Inflammatory macrophage treated with lipopolysaccharide for 1 hour (primary cell): ENCODE measurements at places on chromosomes 5 and 9.

- no peak for DNase-seq
These were observed 257.5 kb downstream of the DMAC1 start for GRCh38 chr9:7542126-7542525.

DNA sequence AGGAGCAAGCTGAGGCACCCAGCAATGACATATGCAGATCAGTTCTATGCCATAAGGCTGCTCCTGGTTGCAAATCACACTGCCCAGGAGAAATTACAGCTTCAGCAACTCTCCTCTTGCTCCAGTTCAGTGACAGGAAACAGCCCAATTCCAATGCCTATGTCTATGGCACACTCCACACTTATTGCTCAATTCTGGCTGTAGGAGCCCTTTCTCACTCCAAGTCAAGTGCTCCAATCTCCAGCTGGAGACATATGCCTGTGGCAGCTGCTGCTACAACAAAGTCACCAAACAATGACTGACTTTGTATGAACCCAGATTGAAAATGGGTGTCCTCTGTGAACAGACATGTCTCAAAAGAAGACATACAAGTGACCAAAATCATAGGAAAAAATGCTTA, 31.8 kb upstream of the PLCXD3 start:
- no peak for DNase-seq

DNA sequence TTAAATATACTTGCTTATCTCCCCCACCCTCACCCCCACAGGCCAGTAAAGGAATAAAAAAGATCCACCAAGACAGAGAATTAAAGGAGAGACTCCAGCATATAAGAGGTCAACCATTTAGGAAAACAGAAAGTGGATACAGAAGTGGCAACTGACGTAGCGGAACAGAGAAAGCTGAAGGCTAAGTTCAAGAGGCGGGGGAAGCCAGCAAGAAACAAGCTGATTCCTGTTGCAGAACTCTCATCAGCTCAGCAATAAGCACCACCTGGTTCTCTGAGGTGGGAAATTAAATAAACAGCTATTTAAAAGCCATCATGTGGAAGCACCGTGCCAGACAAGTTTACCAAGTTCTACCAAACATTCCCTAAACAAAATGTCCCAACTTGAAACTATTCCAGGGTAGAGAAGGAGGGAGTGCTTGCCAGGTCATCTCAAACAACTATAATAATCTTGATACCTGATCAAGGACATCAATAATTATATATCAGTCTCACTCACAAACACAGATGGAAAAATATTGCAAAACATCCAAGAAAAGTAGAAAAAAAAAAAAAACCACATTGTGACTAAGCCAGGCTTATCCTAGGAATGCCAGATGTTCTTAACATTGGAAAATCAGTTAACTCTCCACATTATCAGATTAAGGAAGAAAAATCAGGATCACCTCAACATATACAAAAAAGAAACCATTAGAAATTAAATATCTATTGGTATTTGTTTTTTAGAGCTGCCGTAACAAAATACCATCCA, 7.3 kb upstream of the ARL15 start:
- no peak for DNase-seq

DNA sequence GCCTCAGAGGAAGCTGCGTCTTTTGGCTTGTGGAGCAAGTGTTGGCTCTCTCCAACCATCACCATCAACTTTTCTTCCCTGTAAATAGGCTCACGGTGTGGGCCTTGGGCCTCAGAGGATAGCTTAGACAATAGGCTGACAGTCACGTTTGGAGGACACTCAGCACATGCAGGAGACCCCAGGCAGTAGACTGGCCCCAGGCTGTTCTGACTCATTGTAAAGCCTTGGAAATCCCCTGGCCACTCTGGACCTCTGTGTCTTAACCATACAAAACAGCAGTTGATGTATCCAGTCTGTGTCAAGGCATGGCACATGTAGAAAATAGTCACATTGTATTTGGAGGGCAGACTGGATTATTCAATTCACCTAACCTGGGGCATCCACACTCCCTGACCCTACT, 18.6 kb downstream of the CD74 start:
- DNase-seq = no peak

DNA sequence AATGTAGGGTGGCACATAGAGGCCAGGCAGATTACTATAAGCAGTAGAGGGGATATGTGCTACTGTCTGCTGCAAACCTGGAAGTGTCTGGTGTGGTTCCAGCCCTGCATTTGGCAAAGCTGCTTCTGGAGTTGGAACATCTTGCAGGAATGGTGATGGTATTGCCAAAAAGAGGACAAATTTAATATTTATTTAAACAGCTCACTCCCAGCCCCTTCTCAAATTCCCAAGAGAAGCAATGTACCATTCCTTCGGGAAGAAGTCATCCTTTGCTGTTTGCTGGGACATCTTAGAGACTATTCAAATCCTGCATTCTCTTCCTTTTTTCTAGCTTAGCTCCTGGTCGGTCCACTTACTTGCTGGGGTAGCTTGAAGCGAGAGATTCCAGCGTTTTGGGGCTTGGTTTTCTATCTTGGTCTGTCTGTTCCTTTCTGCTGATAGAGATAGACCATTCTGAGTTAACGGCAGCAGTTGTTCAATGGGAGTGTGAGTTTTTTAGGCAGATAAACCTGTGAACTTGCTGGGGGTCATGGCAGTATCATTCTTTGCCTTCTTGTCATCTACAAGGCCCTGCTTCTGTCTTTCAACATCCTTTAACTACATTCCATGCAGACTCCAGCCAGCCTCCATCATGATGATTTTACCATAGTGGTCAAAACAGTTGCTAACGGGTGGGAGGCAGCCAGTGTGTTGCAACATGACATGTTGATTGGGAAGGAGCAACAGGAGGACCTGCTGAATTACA, 69.9 kb downstream of the RCL1 start:
- no peak for DNase-seq

DNA sequence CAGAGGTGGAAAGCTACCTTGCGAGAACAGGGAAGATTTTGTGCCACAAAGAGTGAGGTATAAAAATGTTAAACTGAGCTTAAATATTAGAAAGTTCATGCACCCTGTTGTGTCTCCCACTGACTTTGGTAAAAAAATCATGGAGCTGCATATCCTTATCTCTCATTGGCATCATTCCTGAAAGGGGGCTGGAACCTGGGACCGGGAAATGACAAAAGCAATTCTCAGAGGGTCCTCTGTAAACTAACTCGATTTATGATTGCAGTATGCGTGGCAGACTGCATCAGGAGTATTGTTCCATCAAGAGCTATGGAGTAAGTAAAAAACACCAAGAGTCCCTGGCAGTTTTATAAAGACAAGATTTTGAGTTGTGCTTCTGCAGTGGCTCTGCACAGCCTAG, 148.8 kb downstream of the DCP2 start:
- no peak for DNase-seq

DNA sequence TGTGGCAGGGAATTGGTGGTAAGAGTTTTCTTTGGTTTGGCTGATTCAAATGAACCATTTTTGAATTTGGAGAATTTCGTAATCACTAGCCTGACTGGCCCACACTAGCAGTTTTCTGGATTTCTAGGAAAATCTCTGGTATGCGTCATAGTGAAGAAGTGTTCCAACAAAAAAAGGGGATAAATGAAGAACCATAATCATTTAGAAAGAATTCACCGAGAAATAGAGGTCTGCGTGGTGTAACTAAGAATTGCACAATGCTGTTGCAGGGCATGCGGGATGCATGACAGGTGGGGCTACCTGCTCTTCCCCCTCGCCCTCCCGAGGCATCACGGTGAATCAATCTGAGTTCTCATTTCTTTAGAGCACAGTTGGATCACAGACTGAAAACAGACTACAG, 232.3 kb upstream of the PAPPA start:
- no peak for DNase-seq

- no peak for DNase-seq
These were observed 591.6 kb upstream of the SGCD start for GRCh38 chr5:155735388-155735787.

DNA sequence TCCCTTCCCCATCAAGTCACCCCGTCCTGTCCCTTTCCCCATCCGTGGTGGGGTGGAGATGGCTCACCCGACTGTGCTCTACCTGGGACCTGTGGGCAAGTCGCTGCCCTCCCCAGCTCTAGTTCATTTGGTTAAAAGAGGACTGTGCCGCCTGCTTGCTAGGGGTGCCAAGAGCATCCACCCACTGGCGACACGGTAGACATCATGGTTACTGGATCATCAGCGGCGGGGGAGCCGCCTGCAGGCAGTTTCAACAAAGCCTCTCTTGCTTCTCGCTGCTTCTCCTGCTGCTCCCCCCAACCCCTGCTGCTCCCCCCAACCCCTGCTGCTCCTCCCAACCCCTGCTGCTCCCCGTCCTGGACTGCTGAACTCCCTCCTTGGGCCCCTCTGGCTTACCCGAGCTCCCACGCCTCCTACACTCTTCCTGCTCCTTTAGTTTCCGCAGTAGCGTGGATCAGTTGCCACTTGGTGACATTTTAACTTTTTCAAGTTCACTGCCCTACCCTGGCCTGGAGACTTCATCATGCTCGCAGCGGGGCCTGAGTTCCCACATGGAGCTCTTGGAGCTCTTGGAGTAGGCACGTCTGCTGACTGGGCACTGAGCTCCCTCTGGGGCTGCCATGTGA, 22.0 kb upstream of the SCGB3A1 start:
- DNase-seq = no peak

- DNase-seq = peak; percentile 14
These were observed 4.5 kb downstream of the FANCC start for GRCh38 chr9:95313010-95313498.

DNA sequence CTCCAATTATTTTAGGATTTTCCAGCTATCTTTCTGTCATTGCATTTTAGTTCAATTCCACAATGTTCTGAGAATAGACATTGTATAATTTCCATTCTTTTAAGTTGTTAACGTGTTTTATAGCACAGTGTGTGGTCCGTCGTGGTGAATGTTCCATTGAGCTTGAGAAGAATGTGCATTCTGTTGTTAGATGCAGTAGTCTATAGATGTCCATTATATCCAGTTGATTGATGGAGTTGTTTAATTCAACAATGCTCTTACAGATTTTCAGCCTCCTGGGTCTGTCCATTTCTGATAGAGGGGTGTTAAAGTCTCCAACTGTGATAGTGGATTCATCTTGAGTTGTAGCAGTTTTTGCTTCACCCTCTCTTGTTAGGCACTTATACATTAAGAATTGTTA, 1587.7 kb upstream of the NUDT12 start:
- no peak for DNase-seq

- DNase-seq = no peak
These were observed 99.3 kb downstream of the PDZD2 start for GRCh38 chr5:31738199-31738598.

DNA sequence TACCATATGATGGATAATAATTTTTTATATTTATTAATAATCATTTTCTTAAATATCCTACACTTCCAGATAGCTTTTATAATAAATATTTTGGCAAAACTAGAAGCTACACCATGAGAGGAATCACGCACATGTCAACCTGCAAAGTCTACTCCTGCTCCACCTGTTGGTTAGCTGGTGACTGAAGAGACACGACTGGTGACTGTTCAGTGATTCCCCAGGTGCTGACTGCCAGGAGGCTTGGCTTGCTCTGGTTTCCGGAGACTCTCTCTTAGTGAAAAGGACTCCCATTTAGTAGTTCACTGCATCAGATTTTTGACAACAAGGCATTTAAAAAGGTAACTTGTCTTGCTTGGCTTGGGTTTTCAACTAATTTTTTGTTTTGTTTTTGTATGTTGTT, 20.9 kb downstream of the GZMA start:
- DNase-seq = no peak

DNA sequence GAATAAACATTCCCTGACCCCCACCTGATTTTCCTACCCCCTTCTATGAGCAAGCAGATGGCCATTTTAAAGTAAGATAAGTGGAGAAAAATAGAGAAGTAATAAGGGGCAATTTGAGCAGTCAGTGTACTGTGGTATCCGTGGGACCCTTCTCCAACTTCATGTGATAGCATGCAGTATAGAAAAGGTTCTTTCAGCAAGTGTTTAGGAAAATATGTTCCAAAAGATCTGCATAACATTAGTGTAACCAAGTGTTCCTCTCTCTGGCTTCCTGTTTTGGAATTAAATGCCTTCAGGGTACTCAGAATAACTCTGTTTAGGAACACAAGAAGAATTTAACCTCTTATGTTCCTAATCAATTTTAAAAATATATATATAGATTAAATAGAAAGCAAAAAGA, 134.9 kb downstream of the ATG10 start:
- no peak for DNase-seq

DNA sequence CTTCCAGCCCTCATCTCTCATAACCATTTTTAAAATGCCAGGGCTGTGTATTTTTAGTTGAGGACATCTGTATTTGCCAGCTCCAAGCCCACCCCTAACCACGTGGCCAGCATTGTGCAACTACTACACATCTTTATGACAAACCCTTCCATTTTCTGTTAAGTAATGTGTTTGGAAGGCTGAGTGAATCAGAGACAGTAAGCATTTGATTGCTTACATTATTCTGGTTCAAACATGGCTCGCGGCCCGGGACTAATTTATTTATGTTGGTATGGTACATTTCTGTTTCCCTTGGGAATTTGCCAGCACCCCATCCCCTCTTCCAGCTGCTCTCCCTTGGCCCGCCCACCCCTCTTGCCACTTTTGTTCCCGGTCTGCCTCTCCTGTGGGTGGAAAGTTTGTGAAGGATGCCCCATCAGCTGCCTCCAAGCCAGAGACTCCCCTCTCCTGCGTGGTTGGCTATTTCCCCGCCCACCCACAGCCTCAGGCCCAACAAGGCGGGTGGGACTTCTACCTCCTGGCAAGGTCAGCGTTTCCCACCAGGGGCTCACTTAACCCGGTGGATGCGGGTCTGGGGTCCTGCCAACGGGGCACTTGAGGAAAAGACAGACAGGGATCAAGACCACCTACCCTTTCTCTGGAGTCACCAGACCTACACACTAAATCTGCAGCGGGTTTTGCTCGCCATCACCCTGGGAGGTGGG, 162.2 kb downstream of the HSD17B3 start:
- DNase-seq = no peak

- peak; percentile 56 for DNase-seq
These were observed 25.3 kb upstream of the ENHO start for GRCh38 chr9:34547960-34548611.

DNA sequence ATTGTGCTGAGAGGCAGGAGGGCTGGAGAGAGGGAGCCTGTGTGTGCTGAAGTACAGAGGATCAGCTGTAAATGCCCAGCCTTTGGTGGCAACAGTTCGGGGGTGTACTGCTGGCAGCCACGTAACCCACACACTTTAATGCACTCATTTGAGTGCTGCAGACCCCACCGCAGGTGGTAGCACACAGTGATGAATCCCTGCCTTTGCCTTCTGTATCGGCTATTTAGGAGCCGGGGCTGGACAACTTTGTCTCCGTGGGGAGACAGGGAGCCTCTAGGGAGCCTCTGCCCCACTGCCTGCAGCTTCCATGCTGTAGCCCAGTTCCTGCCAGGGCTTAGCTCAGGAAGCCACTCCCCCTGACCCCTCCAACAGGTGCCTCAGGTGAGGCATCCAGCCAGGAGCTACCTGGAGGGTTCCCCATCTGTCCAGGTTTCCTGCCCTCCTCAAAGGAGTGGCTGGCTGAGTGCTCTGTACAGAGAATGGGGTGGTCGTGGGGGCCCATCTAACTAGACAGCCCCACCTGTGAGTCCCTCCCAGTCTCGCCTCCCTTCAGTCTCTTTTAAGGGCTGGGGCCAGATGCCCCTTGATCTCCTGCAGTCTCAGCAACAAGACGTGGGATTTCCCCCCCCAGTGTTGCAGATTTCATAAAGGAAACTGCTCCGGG, 44.5 kb downstream of the SECISBP2 start:
- DNase-seq = no peak

GRCh38 chr9:13718539-13718938, 439.0 kb upstream of the MPDZ start:
- no peak for DNase-seq

- DNase-seq = no peak
These were observed 32.0 kb downstream of the SMIM15 start for GRCh38 chr5:61130289-61130688.

GRCh38 chr9:95087659-95088242, 229.8 kb downstream of the FANCC start:
- no peak for DNase-seq
